ENCODE measurements at places on chromosomes 13 and 19.

- DNase-seq, result no peak
These were observed 7.1 kb downstream of the KLK6 start for GRCh38 chr19:50962245-50962644.

- no peak for DNase-seq
These were observed 27.6 kb upstream of the N4BP2L1 start for GRCh38 chr13:32455594-32455903.

GRCh38 chr13:30870049-30870884 lies 35.8 kb upstream of the MEDAG start:
- DNase-seq, result peak; percentile 93

- no peak for DNase-seq
These were observed 1081.9 kb downstream of the SLITRK1 start for GRCh38 chr13:82800391-82800790.

DNA sequence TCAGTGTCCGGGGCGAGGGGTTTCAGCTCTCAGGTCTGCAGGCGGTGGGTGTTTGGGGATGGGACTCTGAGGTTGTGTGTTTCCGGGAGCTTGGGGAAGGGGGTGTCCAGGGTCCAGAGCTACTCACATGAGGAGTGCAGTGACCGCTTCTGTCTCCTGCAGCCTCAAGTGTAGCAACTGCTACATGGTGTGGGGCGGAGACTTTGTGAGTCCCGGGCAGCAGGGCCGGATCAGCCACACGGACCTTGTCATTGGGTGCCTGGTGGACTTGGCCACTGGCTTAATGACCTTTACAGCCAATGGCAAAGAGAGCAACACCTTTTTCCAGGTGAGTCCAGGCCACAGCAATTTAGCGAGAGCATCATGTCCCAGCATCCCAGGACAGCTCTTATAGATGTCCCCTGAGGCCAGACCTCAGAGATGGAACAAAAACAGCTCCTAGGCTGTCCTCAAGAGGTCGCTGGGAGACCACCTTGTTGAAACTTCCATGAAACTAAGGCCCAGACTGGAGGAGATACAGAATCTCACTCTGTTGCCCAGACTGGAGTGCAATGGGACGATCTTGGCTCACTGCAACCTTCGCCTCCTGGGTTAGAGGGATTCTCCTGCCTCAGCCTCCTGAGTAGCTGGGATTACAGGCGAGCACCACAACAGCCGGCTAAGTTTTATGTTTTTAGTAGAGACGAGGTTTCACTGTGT lies 44.9 kb downstream of the RYR1 start:
- DNase-seq, result no peak

DNA sequence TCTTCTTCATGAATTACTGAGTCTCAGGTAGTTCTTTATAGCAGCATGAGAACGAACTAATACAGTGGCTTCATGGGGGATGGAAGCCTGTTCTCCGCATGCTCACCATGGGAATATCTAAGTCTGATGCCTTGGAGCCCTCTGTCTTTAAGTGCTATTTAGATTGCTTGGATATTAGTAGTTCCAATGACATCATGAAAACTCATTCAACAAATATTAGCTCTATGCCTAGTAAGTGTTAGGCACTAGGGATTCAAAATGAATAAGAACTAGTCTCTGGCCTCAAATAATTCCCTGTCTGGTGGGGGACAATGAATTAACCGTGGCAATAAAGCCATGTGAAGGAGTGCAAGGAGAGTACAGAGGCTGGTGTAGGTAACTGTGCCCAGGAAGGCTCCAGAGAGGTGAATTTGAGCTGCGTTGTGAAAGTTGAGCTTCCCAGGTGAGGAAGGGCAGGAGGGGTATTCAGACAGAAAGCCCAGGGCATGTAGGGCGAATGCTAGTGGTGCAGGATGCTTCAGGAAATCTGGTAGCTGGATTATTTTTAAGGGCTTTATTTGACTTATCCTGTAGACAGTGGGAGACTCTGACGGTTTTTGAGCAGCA lies 6.1 kb upstream of the WASF3 start:
- no peak for DNase-seq

GRCh38 chr19:8148410-8149260 lies 757 bp downstream of the FBN3 start:
- no peak for DNase-seq
